ENCODE measurements at places on chromosomes 3 and 15. TPM values are rescaled to one million over a fixed set of nuclear protein-coding genes. Genes with fewer than 3 reads are reported as not detected.

DNA sequence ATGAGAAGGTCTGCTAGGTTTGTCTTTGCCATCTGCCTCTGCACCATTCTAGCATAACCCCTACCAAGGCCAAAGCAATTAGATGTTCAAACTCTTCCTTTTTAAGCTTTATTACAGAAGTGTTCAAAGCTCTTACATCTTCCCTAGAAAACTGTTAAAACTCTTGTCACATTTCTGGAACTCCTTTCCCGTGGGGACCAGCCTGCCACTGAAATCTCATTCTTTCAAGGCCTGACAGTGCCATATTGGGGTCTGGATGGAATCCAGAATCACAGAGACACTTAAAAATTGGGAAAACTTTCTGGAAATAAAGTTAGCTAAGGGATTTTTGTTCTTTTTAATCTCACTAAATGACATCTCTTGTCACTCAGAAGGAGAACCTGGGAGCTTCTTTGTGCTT, 153.8 kb upstream of the SLCO3A1 start:
- DNase-seq: no peak

DNA sequence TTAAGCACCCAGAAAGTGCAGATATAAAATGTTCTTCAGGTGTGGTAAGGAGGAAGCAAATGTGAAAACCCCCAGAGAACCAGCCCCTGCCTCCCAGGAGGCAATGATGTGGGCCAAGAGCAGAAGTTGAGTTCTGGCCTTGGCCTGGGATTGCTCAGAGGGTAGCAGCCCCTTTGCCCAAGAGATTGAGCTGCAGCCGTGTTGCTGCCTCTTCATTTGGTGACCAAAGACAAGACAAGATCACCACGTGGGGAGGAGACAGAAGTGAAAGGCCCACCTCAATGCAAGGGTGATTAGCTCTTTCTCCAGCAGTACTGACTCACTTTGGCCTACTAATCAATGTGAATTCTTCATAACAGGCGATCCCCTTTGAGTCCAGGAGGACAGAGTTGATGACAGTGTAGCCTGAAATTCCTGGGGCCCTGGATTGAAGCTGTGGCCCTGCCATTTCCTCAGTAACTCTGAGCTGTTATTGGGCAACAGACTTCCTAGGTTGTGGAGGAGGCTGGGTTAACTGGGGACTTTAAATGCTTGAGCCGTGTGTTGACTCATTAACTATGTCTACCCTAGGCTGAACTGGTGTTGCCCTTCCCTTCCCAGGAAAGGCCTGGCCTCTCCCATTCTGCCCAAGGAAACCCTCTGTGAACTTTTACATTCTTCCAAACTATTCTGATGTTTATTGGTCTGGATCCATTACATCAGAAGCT, 86.5 kb downstream of the ST6GAL1 start:
- DNase-seq: no peak

DNA sequence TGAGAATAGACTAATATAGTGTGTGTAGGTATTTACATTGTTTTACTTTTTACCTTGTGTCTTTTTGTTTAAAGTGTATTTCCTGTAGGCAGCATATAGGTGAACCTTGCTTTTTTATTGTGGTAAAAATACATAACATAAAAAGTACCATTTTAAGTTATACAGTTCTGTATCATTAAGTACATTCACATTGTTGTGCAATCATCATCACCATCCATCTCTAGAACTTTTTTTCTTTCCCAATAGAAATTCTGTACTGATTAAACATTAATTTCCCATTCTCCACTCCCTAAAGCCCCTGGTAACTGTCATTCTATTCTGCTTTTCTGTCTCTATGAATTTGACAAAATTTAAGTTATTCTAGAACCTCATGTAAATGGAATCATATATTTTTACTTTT, 48.2 kb upstream of the EIF5A2 start:
- DNase-seq: no peak

DNA sequence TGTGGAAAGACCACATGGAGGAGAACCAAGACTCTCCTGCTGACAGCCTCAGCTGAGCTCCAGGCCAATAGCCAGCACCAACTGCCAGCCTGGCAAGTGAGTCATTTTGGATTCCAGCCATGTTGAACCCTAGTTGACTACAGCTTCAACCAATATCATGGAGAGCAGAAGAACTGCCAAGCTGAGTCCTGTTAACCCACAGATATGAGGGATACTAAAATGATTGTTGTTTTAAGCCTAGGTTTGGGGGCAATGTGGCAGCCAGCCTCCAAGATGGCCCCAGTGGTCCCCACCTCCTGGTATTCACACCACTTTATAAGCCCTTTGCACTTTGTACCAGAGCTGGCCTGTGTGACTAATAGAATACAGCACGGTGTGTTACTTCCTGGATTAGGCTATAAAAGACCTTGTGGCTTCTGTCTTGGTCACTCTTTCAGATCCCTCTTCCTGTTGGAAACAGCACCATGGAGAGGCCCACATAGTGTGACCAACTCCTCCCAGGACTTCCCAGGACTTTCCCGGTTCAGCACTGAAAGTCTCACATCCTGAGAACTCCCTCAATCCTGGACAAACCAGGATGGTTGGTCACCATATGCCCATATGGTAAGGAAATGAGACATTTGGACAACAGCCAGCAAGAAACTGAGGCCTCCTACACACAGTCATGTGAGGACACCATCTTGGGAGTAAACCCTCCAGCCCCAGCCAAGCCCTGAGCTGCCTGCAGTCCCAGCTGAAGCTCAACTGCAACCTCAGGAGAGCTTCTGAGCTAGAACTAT, 32.4 kb upstream of the CDV3 start:
- no peak for DNase-seq

DNA sequence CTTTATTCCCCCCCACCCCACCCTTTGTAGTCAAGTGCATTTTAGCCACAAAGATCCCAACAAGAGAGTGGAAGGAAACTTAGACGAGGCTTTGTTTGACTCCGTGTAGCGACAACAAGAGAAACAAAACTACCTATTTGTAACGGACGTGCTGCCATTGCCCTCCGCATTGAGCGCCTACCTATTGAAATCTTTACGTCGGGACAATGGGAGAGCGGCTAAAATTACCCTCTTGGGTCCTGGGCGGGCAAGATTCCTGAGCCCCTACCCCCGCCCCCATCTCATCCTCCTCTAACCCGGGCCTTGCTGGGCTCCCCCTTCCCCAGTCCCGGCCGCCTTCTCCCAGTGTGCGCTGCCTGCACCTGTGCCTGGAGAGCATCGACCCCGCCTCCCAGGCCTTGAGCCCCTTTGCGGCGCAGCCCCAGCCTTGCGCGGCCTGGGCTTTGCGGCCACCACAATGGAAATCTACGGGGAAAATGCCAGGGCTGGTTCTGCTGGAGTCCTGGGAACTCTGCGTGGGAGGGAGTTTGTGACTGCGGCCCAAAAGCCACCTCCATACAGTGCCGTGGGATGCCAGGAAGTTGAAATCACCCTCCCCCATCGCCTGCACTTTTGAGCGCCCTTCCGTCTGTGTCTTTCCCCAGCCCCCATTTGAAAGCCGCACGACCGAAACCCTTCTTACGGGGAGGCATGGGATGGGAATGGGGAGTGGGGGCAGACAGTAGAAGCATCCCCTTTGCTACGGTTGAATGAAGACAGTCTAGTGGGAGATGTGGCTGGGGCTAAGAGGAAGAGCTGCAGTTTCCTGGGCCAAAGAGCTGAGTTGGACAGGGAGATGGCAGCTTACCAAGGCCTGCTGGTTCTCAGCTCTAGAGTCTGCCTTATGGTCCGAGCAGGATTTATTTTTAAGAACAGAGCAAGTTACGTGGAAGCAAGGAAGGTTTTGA, 1.1 kb upstream of the SOX2 start:
- DNase-seq: no peak

DNA sequence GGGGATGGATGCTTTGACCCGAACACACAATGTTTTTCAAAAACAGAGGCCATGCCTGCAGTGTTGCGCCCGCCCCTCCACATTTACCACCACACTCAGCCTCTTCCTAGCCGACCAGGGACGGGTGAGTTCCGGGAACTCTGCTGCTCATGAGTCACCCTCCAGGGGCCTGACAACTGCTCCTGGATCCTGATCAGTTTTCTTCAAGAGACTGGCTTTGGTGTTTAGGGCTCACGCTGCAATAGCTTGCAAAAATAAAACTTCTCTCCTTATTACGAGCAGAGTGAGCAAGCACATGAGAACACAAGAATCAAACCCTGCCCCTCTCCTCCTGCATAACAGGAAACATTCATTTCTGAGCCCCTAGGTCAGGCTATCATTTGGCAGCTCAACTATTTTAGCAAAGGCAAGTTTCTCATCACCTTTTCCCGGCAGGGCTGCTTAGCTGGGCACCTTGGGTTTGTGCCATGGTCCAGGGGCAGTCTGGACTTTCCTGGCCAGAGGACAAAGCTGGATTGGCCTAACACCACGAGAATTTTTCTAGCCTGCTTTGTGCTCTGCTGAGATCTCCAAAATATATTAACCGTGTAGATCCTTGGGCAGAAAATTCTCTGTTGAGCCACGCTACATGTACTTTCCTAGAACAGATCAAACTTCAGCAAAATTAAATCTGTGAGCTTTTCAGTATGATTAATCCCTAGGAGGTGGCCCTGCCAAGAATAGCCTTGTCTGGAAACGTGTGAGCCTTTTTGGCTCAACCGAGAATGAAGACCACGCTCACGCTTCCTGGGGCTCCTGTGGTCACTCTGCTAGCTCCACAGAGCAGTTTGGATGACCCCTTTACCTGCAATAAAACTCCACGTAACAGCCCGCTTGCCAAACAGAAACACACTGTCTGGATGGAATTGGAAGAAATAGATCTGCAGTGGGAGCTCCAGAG, 52.7 kb upstream of the SPATA12 start:
- no peak for DNase-seq

DNA sequence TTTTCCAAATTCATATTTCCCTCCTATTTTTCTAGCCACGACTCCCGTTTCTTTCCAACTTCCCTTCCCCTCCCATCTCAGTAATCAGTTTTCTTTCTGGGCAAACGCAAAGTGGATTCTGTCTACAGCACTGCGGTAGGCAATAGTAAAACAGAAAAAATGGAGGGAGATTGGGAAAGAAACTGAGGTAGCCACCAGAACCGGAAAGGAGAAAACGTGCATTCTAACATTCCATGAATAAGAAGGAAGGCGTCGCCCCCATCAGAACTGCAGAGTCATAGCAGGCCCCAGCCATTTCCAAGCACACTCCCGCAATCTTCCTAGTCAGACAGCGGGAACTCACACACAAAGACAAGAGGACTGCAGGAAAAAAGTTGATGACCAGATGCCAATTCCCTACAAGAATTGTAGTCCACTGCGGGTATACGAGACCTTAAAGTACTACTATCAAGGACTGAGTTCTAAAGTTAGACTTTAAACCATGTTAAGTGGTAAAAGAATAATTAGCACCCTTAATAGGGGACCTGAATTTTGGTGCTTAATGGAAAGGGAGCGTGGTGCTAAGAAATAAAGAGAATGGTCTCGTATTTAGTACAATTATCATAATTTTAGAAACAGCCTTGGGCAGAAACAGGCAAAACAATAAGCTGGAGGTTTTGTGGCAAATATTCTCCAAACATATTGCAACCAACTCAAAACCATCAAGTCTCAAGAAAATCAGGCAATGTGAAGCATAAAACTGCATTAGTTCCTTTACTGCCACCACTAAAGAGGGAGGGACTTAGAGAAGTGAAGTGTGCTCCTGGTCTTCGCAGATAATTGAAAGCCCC, 1.4 kb downstream of the PFN2 start:
- DNase-seq: peak; percentile 11

DNA sequence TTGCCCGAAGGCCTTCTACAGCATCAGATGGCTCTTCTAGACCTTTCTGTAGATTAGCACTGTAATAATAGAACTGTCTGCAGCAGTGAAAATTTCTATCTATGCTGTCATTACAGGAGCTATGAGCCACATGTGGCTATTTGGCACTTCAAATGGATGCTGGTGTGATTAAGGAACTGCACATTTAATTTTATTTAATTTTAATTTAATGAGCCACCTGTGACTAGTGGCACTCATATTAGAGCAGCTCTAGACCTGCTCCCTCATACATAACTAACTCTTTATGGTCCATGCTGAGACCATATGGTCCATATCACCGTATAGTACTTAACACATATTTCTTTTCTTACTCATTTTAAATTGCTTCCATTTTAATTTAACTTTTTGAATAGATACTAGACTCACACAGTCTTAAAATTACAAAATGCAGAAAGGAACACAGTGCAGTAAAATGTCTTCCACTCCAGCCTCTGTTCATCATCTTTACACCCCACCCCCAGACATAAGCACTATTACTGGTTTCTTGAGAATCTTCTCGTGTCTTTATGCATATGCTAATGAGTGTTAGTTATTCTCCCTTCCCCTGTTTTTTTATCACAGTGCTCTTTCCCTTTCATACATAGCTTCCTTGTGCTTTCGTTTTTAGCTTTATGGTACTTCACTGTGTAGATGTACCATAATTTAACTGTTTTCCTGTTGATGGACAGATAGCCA, 9.6 kb downstream of the LSM3 start:
- no peak for DNase-seq

DNA sequence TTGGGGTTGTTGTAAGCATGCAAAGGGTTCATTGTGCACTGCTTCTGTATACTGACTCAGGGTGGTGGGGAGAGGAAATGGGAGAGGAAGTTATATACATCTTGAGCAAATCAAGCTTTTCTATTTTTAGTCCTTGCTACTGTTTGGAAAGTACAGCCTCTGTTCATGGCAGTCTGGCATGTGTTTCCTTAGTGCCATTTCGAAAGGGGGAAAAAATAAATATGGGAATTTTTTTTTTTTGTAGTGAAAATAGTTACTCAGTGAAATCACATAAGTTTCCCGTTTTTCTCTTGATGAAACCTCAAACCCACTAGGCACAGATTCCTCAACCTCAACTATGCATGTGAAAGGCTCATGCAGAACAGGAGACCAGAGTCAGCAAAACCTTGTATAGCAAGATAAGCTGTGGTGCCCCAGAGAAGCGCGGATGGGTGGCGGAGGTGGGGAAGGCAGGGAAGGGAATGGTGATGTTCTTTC, 353.3 kb downstream of the LPP start:
- peak; percentile 4 for DNase-seq

DNA sequence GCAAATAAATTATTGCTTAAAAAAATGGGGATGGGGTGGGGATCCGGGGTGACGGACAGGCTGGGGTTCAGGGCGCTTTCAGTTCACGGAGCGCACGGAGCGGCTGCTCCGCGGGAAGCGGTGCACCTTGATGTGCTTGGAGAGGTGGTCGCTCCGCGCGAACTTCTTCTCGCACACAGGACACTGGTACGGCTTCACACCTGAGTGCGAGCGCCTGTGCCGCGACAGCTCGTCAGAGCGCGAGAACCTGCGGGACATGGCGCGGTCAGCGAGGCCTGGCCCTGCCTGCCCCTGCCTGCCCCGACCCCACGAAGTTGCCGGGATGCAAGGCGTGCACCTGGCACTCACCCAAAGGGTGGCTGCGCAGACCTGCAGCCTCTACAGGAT, 13.6 kb downstream of the KLF15 start:
- no peak for DNase-seq

- DNase-seq: no peak
Observed at GRCh38 chr3:70754314-70754713, 441.9 kb upstream of the MDFIC2 start.

GRCh38 chr15:101449471-101450402, 39.8 kb downstream of the PCSK6 start:
- no peak for DNase-seq

Gene RASA2
- total RNA-seq: 39.3 TPM

Gene CHL1
- total RNA-seq: 954 TPM

Gene CLRN1
- not detected for total RNA-seq

Gene SLC28A2
- not detected for total RNA-seq

Gene ISL2
- not detected for total RNA-seq

Gene GOLGA8F
- total RNA-seq: not detected

Data from occipital lobe (tissue), 3 donors.